NCI-H1694 (cell line): ENCODE measurements at places on chromosomes 12 and 14.

DNA sequence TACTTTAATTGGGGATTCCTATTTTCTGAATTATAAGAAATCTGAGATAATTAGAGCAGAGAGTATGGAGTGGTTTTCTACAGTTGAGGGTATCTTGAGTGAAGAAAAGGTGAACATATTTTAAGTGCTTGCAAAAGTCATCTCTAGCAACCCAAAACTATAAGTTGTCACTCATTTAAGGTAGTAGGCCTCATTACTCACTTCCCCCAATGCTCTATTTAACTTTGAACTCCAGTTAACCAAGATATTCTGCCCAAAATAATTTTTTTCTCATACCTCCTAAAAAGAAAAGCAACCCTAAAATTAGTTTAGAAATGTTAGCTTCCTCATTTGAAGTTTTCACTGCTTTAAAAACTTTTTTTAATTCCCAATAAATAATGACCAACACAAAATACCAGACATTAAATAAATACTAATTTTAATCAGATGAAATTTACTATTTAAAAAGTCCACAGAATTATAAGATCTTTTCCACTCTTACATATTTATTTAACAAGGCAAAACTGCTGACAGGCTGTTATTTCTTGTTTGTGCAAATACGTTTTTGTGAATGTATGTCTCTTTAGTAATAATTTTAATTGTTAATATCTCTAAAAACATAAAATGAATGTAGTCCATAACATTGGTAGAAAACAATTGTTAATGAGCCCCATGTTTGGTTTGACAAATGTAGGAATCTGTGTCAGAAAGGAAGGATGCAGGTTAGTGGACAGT lies 47.8 kb downstream of the VRK1 start:
- no peak for DNase-seq

GRCh38 chr14:83291714-83292113 lies 1758.1 kb upstream of the SEL1L start:
- DNase-seq = no peak

DNA sequence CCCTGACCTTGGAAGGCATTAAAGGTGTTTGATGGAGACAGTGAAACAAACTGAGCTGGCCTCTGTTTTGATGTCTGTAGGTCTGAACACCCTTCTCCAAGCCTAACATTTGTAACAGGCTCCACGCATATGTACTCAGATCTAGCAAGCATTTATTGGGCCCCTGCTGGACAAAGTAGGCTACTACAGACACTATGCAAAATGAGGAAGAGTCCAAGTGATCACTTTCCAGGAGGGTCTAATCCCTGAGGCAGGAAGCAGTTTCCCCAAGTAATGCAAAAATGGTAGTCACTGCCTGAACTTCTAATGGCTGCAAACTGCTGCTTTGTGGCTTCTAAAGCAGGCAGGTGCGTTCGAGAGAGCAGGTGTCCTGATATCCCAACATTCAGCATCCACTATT lies 405.8 kb downstream of the MED13L start:
- no peak for DNase-seq

- DNase-seq = no peak
These were observed 70.9 kb downstream of the STXBP6 start for GRCh38 chr14:24978862-24979724.

DNA sequence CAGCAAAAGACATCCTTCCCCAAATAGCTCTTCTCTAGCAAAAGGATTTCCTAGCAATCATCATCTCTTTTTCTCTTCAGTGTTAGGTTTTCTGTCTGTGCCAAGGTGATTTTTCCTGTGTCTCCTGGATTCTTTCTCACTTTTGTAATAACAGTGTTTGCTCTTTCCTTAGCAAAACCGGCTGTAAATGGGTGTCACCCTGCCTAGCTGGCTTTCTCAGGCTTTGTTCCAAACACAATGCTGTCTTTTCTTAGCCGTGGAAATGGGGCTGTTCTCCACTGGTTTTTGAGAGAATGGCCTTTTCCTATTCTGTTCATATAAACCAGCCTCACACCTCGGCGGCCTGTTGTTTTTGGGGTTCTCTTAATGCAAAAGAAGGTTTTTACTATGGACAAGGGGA lies 21.9 kb downstream of the JDP2 start:
- DNase-seq = no peak
